Neural crest cell (in vitro differentiated cells): ENCODE measurements at places on chromosomes 2 and 18. TPM values are rescaled to one million over a fixed set of nuclear protein-coding genes. Genes with fewer than 3 reads are reported as not detected.

DNA sequence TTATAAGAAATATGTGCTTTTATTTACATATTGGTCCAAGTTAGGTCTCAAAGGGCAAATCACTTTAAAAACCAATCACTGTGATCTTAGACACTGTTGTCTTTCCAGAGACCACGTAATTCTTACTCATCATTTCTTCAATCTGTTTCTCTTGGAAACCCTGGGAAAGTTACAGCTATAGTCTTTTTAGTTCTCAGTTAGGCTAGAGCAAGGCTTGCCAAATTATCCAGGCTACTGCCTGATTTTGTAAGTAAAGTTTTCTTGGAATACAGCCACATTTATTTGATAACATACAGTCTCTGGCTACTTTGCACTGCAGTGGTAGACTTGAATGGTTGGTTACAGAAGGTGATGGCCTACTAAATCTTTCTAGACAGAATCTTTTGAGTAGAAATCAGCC is 106.0 kb downstream of the KIAA1328 start:
- DNase-seq = no peak

- no peak for DNase-seq
These were observed 15.1 kb downstream of the RASGRP3 start for GRCh38 chr2:33491441-33492084.

Gene AOX1
- total RNA-seq = 2.8 and 4.3 TPM in 2 replicates

DNA sequence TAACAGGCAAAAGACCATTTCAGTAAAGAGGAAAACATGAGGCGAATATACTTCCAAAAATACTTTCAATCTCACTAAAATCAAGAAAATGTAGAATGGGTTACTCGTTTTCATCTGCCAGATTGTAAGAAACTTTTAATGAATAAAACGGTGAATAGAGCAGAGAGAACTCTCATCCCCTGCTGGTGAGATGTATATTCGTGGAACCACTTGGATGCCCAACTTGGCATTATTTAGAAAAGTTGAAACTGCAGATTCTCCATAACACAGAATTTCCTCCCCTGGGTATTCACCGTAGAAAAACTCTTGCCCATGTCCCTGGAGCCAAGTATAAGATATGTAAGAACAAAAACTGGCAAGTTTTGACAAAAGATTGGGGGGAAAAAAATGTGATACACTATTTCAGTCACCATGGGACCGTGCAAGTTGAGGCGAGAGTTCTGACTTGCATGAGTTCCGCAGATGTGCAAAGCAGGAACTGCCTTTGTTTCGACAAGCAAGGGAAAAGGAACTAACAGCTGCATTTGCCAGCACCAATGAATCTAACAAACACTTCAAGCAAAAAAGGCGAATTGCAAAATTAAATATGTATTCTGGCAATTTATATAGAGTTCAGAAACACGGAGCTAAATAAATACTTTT is 14.8 kb downstream of the TIMM21 start:
- DNase-seq = no peak

DNA sequence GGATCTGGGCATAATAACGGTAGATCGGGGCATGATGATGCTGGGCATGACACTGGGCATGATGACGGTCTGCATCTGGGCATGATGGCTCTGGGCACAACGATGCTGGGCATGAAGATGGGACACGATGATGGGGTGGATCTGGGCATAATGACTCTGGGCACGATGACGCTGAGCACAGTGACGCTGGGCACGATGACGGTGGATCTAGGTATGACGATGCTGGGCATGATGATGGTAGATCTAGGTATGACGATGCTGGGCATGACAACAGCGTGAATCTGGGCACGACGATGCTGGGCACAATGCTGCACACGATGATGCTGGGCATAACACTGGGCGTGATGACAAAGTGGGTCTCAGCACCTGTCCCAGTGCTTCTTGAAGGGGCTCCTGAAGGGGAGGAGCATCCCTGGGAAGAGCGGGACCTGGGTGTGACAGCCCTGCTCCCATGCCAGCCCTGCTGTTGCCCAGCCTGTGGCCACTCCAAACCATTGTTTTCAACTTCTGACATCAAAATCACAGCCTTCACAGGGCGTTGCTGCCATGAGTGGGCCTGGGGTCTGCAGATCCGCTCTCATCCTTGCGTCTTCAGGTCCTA is 30.4 kb upstream of the ALLC start:
- DNase-seq = no peak

DNA sequence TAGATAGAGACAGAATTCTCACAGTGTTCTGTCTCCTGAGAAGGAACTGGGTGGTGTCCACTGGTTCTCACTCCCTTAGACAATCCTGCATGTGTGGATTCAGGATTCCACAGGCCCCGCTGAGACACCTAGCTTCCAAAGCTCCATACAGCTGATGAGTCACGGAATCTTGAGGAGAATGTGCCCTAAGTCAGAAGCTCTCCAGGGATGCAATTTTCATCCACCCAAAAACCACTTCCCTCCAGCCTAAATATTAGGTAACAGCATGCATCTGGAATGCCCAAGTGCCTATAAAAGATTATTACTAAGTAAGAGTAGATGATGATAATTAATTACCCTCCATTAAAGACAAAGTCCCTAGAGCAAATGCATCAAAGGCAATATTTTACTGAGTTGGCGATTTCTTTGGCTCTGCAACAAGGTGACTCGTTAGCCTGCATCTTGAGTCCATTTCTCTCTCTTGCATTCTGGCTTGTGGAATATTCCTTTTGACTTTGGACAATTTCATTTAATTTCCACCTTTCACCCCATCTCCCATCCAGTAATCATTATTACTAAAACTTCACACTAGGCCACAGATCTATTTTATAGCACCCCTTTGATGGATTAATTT is 475.1 kb downstream of the TNS1 start:
- no peak for DNase-seq

GRCh38 chr2:233439191-233439590 is 84.9 kb downstream of the DGKD start:
- DNase-seq = no peak
